NCI-H1048 (cell line): ENCODE measurements at places on chromosomes 16 and 17.

- no peak for DNase-seq
Measured at GRCh38 chr16:73878611-73879010, 418.0 kb upstream of the PSMD7 start.

DNA sequence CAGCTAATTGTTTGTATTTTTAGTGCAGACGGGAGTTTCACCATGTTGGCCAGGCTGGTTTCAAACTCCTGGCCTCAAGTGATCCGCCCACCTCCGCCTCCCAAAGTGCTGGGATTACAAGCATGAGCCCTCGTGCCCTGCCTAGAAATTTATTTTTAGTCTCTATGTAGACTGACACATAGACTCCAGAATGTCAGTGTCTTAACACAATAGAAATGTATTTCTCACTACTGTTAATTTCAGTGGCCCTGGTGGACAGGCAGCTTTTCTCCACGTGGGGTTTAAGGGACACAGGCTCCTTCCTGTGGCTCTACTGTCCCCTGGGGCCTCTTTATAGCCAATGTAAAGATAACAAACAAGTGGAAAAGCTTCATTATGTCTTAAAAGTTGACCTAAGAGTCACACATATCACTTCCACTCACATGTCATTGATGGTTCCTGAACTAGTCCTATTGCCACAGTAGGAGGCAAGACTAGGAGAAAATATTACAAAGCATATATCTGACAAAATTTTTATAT lies 43.8 kb downstream of the COPRS start:
- DNase-seq = no peak

DNA sequence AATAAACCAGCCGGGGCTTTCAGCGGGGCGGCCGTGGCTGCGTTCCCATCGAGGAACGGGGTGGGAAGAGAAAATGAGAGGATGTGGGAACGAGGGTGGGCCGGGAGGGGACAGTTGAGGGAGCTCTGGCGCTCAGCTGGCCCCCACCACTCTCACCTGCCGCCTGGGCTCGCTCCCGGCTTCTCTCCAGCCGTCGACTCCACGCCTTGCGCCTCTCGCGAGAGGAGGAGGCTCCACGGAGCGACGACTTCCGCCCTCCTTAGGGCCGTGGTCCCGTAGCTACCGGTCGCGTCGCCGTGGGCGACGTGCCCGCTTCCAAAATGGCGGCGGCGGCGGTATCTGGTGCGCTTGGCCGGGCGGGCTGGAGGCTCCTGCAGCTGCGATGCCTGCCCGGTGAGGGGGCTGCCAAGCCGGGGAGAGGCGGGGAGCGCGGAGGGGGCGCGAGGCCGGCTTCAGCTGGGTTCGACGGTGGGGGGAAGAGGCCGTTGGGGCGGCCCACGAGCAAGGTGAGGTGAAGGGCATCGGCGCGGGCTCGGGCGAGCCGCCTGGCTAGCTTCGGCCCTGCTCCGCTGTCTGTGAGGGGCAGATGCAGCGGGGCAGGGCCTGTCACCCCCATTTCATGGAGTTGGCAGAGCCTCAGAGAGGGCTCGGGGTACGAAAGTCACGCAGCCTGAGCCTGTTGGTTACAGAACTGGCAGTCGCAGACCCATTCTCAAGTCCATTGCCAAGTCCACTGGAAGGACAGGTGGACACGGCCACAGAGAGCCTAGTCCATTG lies at the start of the genes CIAPIN1 and COQ9:
TSS of gene CIAPIN1 (minus strand) at position 200 of the 777 bp plus-strand sequence. CDS start 6,457 bp downstream, outside the sequence.
TSS of gene COQ9 (plus strand) at position 294 of the 777 bp plus-strand sequence. CDS start at position 321, 27 bp downstream.
- peak; percentile 65 for DNase-seq

- no peak for DNase-seq
Measured at GRCh38 chr16:46991729-46992704, 18.5 kb upstream of the DNAJA2 start.

GRCh38 chr16:29743827-29744531 lies 1.8 kb downstream of the C16orf54 start:
- no peak for DNase-seq

DNA sequence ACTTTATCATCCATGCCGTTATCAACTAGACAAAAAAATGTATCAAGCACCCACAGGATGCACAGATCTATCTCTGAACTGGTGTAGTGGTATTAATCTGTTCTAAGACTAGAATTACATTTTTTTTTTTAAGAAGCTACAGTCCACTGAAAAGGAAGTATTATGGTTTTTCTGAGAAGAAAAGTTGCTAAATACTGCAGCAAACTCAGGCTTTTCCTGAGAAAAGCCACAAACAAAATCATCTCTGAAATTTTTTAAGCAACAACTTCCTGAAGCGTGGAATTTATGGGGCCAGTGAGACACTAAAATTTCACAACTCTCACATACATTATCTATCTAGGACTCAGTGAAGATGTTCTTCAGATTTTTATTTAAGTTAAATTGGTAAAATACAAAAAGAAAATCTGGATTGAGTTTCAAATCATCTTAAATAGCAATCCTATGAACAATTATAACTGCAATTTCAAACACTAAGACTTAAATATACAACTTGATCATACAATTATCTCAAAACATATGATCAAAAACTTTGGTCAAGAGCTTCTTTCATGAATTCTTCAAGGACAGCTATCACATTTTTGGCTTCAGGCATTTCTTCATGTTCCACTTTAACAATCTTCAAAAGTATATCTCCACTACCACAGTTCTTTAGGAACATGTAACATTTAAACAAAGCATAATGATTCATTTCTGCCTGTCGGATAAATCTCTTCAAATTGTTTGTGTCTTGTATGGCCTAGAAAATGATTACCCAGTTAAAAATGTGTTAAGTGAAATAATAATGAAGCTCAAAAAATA lies 10.5 kb downstream of the C17orf75 start:
- no peak for DNase-seq

- no peak for DNase-seq
Measured at GRCh38 chr17:29579866-29580771, 9.3 kb downstream of the GIT1 start.

DNA sequence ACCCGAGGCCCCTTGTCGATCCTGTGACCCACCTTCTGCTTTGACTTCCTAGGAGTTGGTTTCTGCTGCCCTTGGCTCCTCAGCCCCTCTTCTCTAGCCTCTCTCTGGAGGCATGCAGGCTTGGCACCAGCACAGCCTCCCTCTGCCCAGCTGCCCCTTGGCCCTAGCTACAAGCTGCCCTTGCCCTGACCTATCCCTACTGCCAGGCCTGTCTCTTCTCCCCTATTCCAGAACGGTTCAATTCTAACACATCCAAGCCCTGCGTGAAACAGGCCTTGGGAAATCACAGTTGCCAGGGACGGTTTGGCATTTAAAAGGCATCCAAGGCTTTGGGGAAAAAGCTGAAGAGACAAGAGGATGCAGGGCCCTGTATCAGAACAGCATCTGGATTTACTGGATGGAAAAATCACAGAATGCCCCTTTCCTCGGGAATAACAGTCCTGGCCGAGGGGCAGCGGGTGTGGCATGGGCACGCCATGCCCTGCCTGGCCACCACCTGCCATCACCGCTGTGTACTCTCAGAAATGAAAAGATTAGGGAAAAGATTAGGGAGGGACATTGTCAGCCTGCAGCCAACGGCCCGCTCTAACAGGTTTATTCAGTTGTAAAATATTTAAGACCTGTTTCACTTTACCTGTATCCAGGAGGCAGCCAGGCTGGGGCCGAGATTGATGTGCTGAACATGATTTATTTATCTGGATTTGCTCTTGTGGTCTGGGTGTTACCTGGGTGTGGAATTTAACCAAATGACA lies 15.8 kb downstream of the RAI1 start:
- DNase-seq = no peak

- DNase-seq = no peak
Measured at GRCh38 chr16:81497690-81498089, 53.1 kb downstream of the CMIP start.

- DNase-seq = no peak
Measured at GRCh38 chr16:10608687-10609401, 28.4 kb upstream of the EMP2 start.

- DNase-seq = no peak
Measured at GRCh38 chr17:27461192-27461859, 5.1 kb downstream of the KSR1 start.
